Chondrocyte (in vitro differentiated cells): ENCODE measurements at places on chromosomes 7 and 10.
A peak's percentile ranks its signal among the peaks of the same experiment; 100 is the strongest.

GRCh38 chr7:825386-825785 is 6.9 kb upstream of the SUN1 start:
- no peak overlapping the region for H3K4me3 ChIP-seq
- no peaks in the 10 kb centered on the region for H3K27me3 ChIP-seq
- peaks cover 65% of the 10 kb centered on the region for H3K4me1 ChIP-seq
- peaks cover 4% of the 10 kb centered on the region for H3K36me3 ChIP-seq

DNA sequence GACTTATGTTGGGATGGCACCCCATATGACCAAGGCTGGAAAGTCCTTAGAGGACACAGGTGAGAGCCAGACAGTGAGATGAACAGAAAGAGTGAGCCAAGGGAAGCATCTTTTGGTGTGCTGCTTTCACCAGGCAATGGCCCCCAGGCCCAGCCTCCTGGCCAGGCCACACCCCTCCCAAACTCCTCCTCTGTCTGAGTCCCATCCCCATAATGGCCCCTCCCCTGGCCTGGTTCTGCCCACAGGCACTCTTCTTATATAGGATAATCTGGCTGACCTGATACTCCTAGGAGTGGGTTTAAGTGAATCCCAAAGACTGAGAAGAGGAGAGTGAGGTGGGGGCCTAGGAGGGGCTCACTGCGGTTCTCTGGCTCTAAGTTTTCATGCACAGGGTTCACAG is 252.5 kb downstream of the RPS24 start:
- DNase-seq: peak; percentile 46
- no peak overlapping the region for H3K27ac ChIP-seq
- peaks cover 3% of the 10 kb centered on the region for H3K4me1 ChIP-seq

GRCh38 chr7:24783698-24784097 is 26.4 kb upstream of the GSDME start:
- H3K4me3 ChIP-seq: no peak overlapping the region
- H3K36me3 ChIP-seq: peaks cover 3% of the 10 kb centered on the region
- no peak overlapping the region for H3K27ac ChIP-seq
- H3K27me3 ChIP-seq: no peaks in the 10 kb centered on the region

DNA sequence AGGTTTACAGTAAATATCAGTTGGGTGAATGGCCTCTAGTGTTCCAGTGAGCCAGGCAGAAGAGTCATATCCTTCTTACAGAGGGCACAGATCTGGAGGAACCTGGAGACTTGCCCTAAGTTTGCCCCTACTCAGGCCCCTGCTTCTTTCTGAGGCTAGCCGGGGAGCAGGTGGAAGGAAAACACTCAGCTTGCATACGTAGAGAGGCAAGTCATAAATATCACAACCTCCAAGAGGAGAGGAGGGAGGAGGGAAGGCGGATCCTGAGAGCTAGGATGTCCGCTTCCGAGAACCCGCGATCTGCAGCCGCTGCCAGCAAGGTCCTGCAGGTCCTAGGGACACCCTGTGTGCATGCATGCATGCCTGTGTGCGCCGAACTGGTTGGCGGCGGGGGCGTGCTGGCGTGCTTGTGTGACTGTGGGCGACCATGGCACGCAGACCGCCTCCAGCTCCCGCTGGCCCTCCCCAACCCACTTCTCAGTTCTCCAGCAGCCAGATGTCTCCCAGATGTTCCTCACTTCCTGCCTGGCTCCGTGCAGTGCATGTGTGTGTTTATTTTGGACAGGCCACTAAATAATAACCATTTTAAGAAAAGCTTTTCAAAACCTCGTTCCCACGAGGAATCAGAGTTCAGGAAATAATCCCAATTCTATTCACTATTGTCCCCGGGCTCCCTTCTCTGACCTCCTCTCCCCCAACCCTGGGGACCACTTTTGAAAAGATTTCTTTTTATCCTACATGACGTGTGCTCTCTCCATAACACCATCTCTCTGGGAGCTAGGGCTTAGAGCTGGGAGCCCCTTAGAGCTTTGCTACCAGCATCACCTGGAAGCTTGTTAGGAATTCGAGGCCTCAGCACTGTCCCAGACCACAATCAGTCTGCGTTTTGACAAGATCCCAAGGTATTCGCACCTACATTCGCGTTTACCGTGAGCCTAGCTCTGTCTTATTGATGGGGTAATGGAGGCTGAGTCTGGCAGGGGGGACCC is 32.4 kb downstream of the UNC5B start:
- DNase-seq: peak; percentile 95
- H3K4me1 ChIP-seq: peaks cover 72% of the 10 kb centered on the region
- H3K27ac ChIP-seq: peak overlapping the region; percentile 88
- H3K4me3 ChIP-seq: peak overlapping the region; percentile 60

GRCh38 chr10:1293636-1294435 is 237.7 kb downstream of the WDR37 start:
- H3K4me1 ChIP-seq: peaks cover 51% of the 10 kb centered on the region
- H3K4me3 ChIP-seq: no peak overlapping the region
- no peaks in the 10 kb centered on the region for H3K27me3 ChIP-seq
- H3K27ac ChIP-seq: no peak overlapping the region

DNA sequence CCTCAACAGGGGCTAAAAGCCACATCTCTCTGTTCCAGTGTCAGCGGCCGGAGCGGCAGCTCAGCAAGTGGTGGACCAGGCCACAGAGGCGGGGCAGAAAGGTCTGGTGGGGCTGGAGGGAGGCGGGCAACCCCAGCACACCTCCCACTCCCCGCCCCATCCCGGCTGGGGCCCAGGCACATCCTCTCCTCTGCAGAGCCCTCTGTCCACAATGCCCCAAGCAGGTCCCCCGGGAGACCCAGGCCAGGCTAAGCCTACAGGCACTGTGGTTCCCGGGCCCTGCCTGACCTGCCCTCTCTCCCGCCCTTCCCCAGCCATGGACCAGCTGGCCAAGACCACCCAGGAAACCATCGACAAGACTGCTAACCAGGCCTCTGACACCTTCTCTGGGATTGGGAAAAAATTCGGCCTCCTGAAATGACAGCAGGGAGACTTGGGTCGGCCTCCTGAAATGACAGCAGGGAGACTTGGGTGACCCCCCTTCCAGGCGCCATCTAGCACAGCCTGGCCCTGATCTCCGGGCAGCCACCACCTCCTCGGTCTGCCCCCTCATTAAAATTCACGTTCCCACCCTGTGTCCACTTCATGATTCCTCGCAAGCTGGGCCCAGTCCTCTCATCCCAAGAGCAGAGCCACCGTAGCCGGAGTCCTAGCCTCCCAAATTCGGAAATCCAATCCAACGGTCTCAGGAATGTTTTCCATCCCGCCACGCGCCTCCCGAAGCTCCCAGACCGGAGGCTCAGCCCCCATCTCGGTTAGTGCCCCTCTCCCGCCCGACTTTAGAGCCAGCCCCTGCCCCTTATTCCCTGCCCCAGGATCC is 2.1 kb downstream of the ADIRF start:
- peaks cover 51% of the 10 kb centered on the region for H3K4me1 ChIP-seq
- H3K27me3 ChIP-seq: no peaks in the 10 kb centered on the region
- peak overlapping the region; percentile 96 for H3K27ac ChIP-seq
- H3K36me3 ChIP-seq: no peaks in the 10 kb centered on the region
- DNase-seq: peak; percentile 89

DNA sequence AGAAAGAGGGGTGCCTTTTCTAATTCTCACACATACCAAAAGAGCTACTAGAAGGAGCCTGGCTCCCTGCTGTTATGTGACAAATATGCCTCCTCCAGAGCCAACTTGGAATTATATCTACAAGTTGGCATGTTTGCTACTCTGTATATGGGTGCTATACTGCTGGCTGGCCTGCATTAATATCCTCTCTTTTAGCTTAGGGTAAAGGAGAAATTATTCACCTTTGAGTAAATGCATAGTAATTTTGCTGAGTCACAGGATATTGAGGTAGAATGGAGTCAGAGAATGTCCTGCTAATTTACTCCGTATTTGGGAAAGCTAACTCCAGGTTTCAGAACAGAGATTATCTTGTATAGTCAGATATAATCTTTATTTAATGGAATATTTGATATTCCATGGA is 24.2 kb upstream of the LIPN start:
- no peak overlapping the region for H3K27ac ChIP-seq
- no peak overlapping the region for H3K4me3 ChIP-seq
- H3K36me3 ChIP-seq: no peaks in the 10 kb centered on the region

- DNase-seq: no peak
- no peaks in the 10 kb centered on the region for H3K4me1 ChIP-seq
- no peak overlapping the region for H3K4me3 ChIP-seq
- no peaks in the 10 kb centered on the region for H3K36me3 ChIP-seq
- H3K27me3 ChIP-seq: peaks cover 26% of the 10 kb centered on the region
Observed at GRCh38 chr10:112404617-112405016, 30.7 kb downstream of the ACSL5 start.

DNA sequence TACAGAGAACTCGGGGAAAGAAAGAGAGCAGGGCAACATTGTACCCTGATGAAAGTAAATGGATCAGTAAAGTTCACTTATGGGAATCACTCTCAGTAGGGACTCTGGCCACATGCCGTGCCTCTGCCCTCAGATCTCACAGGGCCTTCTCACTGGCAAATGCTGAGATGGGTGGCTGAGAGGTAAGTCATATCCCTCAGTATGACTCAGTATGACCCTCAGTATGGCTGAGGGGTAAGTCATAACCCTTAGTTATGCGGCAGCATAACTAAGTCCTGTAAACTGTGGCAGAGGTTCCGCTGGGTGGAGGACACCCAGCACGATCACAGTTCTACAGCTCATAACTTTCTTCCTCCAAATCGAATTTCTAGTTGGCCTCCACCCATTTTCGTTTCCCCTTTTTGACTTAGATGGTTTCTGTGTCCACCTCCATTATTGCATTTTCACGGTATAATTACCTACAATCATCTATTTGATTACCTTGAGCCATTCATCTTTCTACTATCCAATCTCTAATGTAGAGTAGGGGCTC is 26.5 kb upstream of the WNT16 start:
- H3K27ac ChIP-seq: no peak overlapping the region
- H3K4me3 ChIP-seq: no peak overlapping the region
- no peaks in the 10 kb centered on the region for H3K36me3 ChIP-seq
- no peaks in the 10 kb centered on the region for H3K27me3 ChIP-seq
- peaks cover 31% of the 10 kb centered on the region for H3K4me1 ChIP-seq
- DNase-seq: no peak

GRCh38 chr10:17980846-17981565 is 29.3 kb downstream of the SLC39A12 start:
- no peaks in the 10 kb centered on the region for H3K36me3 ChIP-seq
- H3K27me3 ChIP-seq: no peaks in the 10 kb centered on the region
- peaks cover 36% of the 10 kb centered on the region for H3K4me1 ChIP-seq
- no peak for DNase-seq

DNA sequence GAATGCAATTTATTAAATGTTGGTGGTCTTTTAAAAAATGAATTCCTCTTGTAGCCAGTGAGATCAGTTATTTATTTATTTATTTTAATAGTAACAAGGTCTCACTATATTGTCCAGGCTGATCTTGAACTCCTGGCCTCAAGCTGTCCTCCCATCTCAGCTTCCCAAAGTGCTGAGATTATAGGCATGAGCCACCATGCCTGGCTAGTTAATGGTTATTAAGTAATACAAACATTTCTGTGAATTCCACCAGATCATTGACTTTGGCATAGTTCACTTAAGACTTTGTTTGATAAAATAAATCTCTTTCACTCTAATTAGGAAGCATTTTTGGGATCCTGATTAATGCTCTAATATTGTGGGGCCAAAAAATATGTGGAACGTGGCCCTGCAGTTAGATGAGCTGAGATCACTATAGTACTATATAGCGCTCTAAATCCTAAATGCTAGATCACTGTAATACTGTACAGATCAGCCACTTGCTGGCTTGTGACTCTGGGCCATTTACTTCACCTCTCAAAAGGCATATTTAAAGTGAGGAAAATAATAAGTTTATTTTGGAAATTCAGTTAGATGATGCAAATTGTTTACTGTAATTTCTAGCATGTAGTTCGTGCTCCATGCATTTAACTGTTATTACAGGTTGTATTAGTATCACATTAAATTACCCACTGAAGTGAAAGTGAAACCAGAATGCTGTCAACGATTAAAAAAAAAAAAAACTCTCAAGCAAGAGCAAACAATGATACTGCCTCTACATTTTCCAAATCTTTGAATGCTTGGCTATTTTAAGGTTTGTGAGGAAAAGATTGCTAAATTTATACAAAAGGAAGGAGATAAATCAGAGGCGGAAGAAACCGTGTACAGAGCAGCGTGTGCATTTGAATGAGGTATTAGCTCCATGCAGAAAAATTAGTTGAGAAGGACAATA is 15.9 kb upstream of the FAS start:
- no peaks in the 10 kb centered on the region for H3K36me3 ChIP-seq
- H3K27me3 ChIP-seq: no peaks in the 10 kb centered on the region
- no peak for DNase-seq
- peak overlapping the region; percentile 91 for H3K27ac ChIP-seq
- H3K4me1 ChIP-seq: peaks cover 45% of the 10 kb centered on the region

GRCh38 chr10:85811405-85811804 is 555.2 kb downstream of the GRID1 start:
- no peaks in the 10 kb centered on the region for H3K4me1 ChIP-seq
- no peaks in the 10 kb centered on the region for H3K27me3 ChIP-seq
- H3K36me3 ChIP-seq: no peaks in the 10 kb centered on the region
- H3K27ac ChIP-seq: no peak overlapping the region
- no peak for DNase-seq
- H3K4me3 ChIP-seq: no peak overlapping the region

DNA sequence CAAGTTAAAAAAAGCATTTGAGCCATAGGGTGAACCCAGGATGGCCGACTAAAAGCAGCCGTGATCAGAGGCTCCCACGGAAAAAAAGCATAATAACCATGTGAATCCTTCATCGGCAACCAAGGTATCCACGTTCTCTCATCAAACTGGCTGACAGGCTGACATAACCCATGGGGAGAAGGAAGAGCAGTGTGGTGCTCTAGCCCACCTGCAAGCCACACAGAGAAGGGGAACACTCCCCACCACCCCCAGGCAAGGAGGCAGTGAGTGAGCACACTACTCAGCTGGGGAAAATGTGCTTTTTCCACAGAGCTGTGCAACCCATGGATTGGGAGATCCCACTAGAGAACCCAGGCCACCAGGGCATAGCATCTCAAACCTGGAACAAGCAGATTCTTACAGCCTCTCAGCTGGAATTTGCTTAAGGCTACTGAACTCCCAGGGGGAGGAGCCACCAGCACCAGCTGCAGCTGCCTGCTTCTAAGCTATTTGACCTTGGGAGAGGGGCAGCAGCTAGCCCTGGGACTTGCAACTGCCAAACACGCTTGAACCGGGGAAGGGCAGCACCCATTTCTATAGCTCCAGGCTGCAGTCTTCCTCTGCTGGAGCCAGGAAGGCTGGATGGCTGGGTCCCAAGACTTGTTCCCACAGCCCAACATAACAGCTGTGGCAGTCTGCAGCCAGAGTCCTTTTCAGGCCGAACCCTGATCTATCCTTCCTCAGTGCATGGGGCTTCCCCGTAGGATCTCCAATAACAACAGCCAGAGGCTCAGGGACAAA is 178.2 kb upstream of the NRG3 start:
- no peak overlapping the region for H3K4me3 ChIP-seq
- H3K4me1 ChIP-seq: no peaks in the 10 kb centered on the region
- no peaks in the 10 kb centered on the region for H3K27me3 ChIP-seq
- no peaks in the 10 kb centered on the region for H3K36me3 ChIP-seq
- DNase-seq: no peak

- DNase-seq: no peak
- no peaks in the 10 kb centered on the region for H3K27me3 ChIP-seq
- no peaks in the 10 kb centered on the region for H3K36me3 ChIP-seq
- H3K27ac ChIP-seq: no peak overlapping the region
- peaks cover 5% of the 10 kb centered on the region for H3K4me1 ChIP-seq
- no peak overlapping the region for H3K4me3 ChIP-seq
Observed at GRCh38 chr7:22419488-22419887, 62.5 kb upstream of the RAPGEF5 start.
